Progenitor cell of endocrine pancreas (in vitro differentiated cells): ENCODE measurements at places on chromosomes 3 and 15.

GRCh38 chr3:172522871-172523818 is at the start of gene TNFSF10:
TSS of gene TNFSF10 (minus strand) at chr3:172523430. CDS start at chr3:172523384, 46 bp downstream.
- no peaks in the 10 kb centered on the region for H3K27me3 ChIP-seq
- H3K4me3 ChIP-seq: peak within 1 kb of the TSS; percentile 55
- DNase-seq: no peak
- H3K4me1 ChIP-seq: peaks cover 8% of the 10 kb centered on the region

DNA sequence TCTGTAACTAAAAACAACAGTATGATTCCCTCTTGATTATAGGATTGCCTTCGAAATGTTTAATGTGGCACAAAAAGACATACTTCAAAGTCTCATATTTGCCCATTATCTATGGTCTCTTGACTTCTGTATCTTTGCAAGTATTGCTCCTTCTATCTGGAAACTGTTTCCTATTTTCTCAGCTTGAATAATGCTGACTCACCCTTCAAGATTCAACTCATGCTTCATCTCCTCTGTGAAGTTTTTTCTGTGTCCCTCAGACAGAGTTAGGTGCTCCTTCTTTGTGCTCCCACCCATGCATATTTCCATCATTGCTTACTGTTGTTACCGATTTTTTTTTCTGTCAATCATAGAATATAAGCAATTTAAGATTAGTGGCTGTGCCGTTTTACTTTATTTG is 192.8 kb upstream of the ROBO1 start:
- no peak overlapping the region for H3K4me3 ChIP-seq
- H3K36me3 ChIP-seq: peaks cover 1% of the 10 kb centered on the region
- H3K27me3 ChIP-seq: no peaks in the 10 kb centered on the region
- H3K27ac ChIP-seq: no peak overlapping the region

DNA sequence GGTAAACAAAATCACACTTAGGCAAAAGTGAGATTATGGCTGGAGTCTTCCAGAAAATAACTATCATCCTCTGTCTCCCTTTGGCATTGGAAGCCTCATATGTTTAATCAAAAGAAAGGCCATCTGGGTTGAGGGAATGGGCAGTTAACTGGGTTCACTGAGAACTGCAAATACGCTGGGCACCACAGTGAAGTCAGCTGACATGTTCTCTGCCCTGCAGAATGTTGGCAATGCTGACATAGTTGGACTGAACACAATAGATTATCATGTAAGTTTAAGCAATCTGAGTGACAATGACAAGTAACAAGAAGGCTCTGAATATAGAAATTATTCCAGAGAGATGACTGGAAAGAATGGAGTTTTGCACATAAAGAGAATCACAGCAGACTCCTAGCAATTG is 43.8 kb upstream of the SLC25A26 start:
- H3K4me1 ChIP-seq: peaks cover 6% of the 10 kb centered on the region
- DNase-seq: no peak
- H3K27me3 ChIP-seq: peaks cover 7% of the 10 kb centered on the region
- H3K36me3 ChIP-seq: no peaks in the 10 kb centered on the region

DNA sequence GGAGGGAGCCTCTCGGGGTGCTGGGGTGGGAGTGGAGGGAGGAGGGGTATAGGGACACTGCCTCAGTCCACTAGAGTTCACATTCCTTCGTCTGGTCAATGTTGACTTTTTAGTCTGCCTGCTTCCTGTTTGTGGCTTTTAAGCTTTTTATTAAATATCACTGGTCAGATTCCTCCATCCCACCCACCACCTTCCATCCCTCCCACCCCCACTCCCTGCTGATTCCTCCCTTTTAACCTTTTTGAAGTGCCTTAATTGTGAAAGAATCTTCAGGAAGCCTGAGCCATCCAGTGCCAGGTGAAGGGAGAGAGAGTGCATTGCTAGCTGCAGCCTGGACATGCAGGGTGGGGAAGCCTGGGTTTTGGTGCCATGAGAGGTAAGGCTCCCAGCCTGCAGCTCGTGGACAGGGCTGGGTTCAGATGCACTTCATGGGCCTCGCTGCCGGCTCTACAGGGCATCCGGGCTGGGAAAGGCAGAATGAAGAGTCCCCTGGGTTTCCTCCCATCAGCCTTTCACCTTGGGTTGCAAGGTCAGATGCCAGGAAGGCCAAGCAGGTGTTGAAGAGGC is 105.9 kb downstream of the DNAJB8 start:
- no peak overlapping the region for H3K27ac ChIP-seq
- H3K4me3 ChIP-seq: no peak overlapping the region
- H3K27me3 ChIP-seq: peaks cover 9% of the 10 kb centered on the region
- peaks cover 3% of the 10 kb centered on the region for H3K36me3 ChIP-seq

DNA sequence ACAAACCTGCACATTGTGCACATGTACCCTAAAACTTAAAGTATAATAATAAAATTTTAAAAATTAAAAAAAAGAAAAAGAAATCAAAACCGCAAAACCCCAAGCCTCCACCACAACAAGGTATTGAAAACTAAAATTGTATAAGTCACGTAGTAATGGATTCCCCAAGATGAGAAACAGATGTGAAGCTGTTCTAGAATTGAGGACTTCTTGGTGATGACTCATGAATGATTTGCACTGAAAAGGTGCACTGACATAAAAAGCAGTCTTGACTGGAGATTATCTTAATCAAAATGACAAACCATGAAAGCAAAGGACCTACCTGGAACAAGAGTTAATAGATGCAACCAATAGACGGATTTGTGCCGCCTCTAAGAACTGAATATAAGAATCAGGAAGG is 225.8 kb downstream of the MYRIP start:
- no peaks in the 10 kb centered on the region for H3K4me1 ChIP-seq
- DNase-seq: no peak
- H3K36me3 ChIP-seq: no peaks in the 10 kb centered on the region
- H3K4me3 ChIP-seq: no peak overlapping the region

DNA sequence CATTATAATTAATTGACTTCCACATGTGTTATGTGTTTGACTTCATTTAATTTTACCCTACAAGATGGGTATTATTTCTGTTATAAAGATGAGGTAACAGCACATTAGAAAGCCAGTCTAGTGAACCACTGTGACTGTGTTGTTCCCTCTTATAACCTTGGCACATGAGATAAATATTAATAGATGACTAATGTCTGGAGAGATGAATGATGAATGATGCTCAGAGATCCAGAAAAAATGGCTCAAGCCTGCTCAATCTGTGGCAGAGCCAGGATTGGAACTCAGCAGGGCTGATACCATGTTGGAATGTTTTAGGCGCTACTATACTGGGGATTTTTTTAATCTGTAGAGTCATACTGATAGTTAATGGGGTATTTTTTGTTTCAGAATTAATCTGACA is 118.8 kb upstream of the PTX3 start:
- peaks cover 4% of the 10 kb centered on the region for H3K4me1 ChIP-seq
- H3K36me3 ChIP-seq: no peaks in the 10 kb centered on the region
- no peak for DNase-seq
- H3K4me3 ChIP-seq: no peak overlapping the region
- no peaks in the 10 kb centered on the region for H3K27me3 ChIP-seq
